ENCODE measurements at places on chromosomes 5 and 9.

- no peak for DNase-seq
These were observed 8.4 kb upstream of the ACOT12 start for GRCh38 chr5:81402192-81402930.

- no peak for DNase-seq
These were observed 577 bp downstream of the RNF145 start for GRCh38 chr5:159208514-159209437.

- DNase-seq, result no peak
These were observed 132.4 kb downstream of the DAB2IP start for GRCh38 chr9:121783521-121784507.

- DNase-seq, result no peak
These were observed 12.5 kb upstream of the SSBP2 start for GRCh38 chr5:81763294-81763928.

- no peak for DNase-seq
These were observed 2.1 kb downstream of the ECSCR start for GRCh38 chr5:139460455-139460854.

- DNase-seq, result no peak
These were observed 25.9 kb upstream of the SLC12A7 start for GRCh38 chr5:1137567-1138444.

GRCh38 chr5:5551499-5551898, 129.0 kb downstream of the ICE1 start:
- DNase-seq, result no peak

- DNase-seq, result no peak
These were observed 110.9 kb downstream of the MACIR start for GRCh38 chr5:103369125-103370120.

DNA sequence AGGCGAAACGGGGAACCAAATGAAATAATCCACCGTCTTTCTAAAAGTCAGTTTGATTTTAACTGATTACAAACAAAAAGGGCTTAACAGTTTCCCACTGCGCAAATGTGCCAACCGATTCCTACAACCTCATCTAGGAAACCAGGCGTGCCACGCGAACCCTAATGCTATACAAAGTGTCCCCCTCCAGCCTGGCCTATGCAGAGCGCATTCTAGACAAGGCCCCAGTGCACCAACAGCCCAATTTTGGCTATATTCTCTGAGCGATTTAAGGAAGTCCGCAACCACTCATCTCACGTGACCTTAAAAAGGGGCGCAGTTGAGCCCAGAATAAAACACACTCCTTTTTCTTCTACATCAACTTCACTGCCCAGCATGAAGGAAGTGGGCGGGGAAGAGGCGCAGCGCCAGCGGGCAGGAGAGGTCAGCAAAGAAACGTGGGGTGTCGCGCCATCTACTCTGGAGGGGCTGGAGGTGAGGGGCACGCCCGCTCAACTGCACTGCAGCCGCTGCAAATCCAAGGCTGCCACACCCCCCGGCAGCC, 779 bp downstream of the FAM13B start:
- DNase-seq, result peak; percentile 22

DNA sequence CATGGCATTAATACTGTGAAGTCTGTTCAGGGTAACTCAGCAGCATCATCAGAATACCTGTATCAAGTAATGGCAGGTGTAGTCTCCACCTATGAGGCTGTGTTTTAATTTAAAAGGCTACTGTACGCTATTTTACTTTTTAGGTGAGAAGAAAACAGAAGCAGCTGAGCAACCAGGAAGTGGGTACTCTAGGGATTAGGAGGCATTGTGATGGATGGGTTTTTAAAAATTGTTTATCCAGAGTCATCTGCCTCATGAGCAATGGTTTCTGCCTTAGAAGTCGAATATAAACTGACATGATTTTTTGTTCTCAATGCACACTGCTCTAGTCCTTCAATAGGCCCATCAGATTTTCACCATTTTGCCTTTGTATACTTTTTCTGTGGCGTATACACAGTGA, 42.6 kb downstream of the PSIP1 start:
- no peak for DNase-seq

DNA sequence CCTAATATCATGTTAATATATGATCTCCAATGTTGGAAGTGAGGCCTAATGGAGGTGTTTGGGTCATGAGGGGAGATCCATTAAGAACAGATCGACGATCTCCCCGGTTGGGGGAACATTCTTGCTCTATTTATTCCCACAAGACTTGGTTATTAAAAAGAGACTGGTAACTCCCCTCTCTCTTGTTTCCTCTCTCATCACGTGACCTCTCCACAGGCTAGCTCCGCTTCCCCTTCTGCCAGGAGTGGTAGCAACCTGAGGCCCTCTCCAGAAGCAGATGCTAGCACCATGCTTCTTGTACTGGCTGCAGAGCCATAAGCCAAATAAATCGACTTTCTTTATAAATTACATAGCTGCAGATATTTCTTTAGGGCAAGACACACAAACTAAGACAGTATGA, 794.4 kb downstream of the MTRR start:
- no peak for DNase-seq

DNA sequence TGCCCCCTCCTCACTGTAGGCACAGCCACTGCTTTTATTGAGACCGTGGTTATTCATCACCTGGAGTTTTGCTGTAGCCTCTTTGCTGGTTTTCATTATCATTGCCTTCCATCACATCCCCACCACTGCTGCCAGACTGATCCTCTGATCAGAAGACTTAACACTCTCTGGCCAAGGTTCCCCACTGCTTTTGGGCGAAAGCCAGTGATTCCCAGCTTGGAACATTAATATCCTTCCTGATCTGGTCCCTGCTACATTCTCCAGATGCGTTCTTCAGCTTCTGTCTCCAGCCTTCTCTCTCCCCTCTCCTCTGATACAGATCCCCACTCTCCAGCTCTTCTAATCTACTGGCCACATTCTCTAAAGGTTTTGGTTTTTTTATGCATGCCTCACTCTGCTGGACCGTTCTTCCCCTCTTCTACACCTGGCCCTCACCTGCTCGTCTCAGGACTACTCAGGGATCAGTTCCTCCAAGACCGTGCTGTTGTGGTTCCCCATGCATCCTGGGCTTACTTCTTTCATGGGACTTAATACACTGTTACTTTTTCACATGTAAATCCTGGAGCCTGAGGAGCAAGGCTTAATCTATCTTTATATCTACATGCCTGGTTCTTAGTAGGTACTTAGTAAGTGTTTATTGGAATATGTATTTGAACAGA, 115.0 kb downstream of the PRKACG start:
- no peak for DNase-seq

GRCh38 chr5:178996156-178996555, 1.0 kb upstream of the GRM6 start:
- no peak for DNase-seq

GRCh38 chr5:32531885-32532520, 53.4 kb upstream of the SUB1 start:
- DNase-seq, result peak; percentile 26

GRCh38 chr9:100474924-100475276, 2.0 kb downstream of the TMEFF1 start:
- no peak for DNase-seq

GRCh38 chr5:14082973-14083372, 60.2 kb upstream of the TRIO start:
- no peak for DNase-seq

DNA sequence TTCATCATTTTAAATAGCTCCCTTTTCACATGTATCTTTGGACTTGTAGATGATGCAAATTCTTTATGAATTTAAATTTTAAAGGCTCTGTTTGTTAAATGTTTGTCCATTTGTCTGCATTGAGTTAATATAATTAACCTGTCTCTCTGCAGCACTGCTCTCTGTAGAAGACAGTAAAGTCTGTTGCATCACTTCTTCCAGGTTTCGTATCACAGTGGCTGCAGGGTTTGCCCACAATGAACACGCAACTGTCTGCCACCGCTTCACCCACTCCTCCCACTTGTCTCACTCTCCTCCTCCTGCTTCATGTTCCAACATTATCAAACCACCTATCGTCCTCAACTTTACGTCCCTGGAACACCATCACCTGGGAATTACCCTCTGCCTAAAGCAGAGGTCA, 231.3 kb upstream of the SLC30A5 start:
- DNase-seq, result no peak

DNA sequence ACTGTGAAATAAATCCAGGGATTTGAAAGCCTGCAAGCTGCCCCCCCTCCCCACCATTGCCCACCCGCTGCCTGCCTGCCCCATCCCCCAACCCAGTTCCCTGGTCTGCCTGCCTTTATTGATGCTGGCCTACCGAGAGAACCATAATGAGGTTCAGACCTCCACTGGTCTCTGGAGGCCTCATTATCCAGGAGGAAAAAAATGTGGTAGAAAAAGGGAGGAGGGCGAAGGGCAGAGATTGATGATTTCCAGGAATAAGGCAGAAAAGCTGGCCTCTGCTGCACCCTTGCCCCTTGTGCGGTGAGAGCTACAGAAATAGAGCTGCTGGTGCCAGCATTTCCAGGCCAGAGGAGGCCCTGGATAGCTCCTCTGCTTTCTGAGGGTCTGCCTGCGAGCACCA, 216.1 kb downstream of the PAPPA start:
- DNase-seq, result no peak

DNA sequence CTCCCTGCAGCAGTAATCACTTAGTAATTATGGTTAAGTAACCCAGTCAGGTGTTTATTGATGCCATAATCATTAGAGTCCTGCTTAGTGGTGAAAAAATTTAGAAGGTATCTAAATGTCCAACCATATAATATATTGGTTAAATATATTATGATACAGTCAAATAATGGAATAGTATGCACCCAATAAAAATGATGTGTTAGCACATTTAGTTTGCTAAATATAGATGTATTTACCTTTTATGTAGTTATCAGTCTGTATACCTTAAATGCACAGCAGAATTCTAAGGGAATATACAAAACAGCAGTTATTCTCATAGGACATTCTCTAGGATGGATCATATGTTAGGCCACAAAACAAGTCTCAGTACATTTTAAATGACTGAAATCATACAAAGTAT, 90.4 kb downstream of the PRKACG start:
- DNase-seq, result no peak

- no peak for DNase-seq
These were observed 176.0 kb upstream of the FREM1 start for GRCh38 chr9:15086156-15086763.

- DNase-seq, result no peak
These were observed 12.2 kb downstream of the PPP3R2 start for GRCh38 chr9:101582553-101582952.

DNA sequence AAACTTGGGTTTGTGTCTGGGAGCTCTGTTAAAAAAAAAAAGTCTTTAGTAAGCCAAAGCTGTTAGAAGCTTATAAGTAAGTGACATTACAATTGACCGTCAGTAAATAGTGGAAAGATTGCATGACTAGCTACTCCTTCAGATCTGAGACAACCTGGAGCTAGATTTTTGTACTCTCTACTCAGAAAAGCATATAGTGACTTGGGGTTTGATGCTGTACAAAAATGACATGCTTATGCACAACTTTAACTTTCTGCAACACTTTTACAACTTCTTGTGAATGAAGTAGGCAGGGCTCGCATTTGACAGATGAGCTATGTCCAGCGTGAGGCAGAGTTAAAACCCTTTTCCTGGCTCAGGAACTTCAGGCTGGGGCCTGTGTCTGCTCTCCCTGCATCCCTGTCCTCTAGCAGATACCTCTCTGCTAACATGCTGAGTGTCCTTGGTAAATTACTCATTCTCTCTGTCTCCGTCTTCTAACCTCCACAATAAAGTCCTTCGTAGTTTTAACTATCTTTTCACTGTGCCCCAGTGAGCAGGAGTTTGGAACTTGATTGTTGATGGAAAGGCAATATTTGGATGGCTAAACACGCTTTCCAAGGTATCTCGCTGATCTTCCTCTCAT, 471 bp upstream of the GHR start:
- no peak for DNase-seq

GRCh38 chr5:140000332-140000731, 42.8 kb downstream of the NRG2 start:
- DNase-seq, result no peak

DNA sequence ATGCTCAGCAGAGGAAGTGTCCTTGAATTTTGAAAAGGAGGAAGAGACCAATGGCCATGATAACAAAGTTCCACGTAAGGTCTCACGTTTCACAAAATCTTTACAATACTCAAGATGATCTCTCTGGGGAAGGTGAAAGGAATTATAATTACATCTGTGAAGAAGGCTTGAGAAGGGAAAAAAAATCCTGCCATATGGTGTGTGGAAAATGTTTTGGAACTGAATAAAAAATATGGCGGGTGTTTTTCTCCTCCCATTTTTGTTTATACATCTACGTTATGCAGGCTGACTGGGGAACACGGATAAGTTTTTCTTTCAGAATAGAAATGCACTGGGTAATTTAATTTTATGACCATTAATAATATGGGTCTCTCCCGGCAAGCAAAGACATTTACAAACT, 425.6 kb upstream of the BRINP1 start:
- DNase-seq, result no peak

DNA sequence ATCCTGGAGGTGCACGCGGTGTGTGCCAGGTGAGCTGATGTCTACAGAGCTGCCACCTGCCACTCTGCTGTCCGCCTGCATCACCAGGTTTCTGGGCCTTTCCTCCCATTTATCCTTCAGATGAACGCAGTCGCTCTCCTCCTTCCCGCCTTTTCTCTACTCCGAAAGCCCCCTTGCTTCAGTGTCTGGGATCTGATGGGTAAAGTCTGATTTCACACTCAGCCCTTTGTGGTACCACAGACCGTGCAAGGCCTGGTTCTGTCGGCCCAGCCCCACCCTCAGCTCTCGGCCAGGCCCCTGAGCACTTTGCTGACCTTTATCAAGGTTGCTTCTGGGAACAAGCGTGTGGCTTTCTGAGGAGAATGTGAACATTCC, 32.5 kb downstream of the GLT6D1 start:
- no peak for DNase-seq

- no peak for DNase-seq
These were observed 41.9 kb upstream of the ACTBL2 start for GRCh38 chr5:57524348-57525060.

GRCh38 chr9:23811633-23812032, 14.4 kb downstream of the ELAVL2 start:
- DNase-seq, result no peak

- DNase-seq, result no peak
These were observed 200.1 kb downstream of the NSG2 start for GRCh38 chr5:174245516-174246075.

GRCh38 chr5:74034733-74035132, 408.7 kb downstream of the ARHGEF28 start:
- DNase-seq, result no peak

DNA sequence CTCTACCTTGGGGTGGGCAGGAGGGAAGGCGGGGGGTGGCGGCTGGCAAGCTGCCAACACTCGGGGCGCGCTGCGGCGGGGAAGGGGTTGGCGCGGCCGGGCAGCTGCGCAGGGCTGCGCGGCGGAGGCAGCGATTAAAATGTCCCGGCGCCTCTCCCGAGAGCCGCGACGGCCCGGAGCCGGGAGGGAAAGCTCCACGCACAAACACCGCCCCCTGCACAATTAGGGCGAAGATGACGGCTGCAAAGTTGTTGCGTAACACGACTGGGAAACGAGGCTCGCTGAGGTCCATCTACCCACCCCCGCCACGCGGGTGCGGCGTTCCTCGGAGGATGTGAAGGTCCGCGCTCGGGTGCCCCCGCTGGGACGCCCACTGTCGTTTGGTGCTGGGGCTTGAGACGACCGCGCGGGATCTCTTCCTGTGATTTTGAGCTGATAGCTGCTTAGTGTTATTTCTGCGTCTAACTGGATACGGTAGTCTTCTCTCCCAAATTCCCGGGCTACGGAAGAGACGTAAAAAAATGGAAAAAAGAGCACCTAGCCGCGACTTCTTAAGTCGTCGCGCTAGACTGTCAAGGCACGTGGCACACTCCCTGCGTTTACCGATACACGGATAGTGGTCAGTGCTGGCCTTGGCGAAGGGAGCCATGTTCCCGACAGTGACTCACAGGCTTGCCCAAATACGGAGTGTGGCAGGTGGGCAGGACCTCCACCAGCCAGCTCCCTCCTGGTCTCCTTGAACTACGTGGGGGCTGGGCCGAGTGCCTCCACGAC, 958 bp upstream of the NFIL3 start:
- DNase-seq, result no peak

Measured in stimulated activated CD8-positive, alpha-beta memory T cell treated with anti-CD3 and anti-CD28 coated beads, Interleukin-12 subunit alpha, Interleukin-12 subunit beta, amount 100 ng/mL, for 1 hour (primary cell).